ENCODE measurements at places on chromosomes 7 and 10.
A peak's percentile ranks its signal among the peaks of the same experiment; 100 is the strongest.

- DNase-seq, result no peak
These were observed 98.5 kb downstream of the HIP1 start for GRCh38 chr7:75640201-75640600.

GRCh38 chr10:113000876-113001598 lies 51.0 kb downstream of the TCF7L2 start:
- no peak for DNase-seq

- DNase-seq, result no peak
These were observed 67.2 kb downstream of the GRK5 start for GRCh38 chr10:119274519-119275045.

- DNase-seq, result no peak
These were observed 361.8 kb upstream of the MGMT start for GRCh38 chr10:129105266-129105665.

DNA sequence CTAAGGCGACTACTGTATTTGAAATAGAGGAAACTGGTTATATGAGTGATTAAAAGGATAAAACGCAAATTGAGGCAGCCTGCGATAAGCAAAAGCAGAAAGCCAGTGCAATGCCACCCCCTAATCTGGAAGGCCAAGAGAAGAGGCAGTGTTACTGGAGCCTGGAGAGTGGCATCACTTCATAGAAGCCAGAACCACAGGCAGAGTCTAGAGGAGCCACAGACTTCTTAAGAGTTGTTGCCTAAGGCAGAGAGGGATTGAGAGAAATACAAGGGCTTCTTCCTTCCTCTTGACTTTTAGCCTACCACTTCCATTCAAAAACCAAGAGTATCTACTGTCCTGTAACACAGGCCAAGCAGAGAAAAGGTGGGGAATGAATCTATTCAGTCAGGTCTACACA lies 94.9 kb upstream of the SKAP2 start:
- DNase-seq, result no peak

GRCh38 chr10:60643874-60644273 lies 134.4 kb upstream of the CDK1 start:
- no peak for DNase-seq

DNA sequence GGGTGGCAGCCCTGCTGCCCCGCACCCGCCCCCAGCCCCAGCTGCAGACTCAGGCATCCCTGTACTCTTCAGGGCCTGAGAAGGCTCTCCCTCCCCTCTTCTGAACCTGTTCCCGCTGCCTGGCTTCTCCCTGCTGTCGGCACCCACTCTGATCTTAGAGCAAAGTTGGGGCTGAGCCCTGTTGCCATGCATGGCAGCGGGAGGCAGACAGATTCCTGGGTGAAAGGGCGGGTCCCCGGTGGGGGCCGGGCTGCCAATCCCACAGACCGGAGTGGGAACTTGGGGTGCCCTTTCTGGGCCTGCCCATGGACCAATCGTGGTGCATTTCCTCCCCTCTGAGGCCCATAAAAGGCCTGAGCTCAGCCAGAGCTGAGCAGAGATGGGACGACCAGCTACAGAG lies 80.7 kb downstream of the SPDYE5 start:
- DNase-seq, result no peak

DNA sequence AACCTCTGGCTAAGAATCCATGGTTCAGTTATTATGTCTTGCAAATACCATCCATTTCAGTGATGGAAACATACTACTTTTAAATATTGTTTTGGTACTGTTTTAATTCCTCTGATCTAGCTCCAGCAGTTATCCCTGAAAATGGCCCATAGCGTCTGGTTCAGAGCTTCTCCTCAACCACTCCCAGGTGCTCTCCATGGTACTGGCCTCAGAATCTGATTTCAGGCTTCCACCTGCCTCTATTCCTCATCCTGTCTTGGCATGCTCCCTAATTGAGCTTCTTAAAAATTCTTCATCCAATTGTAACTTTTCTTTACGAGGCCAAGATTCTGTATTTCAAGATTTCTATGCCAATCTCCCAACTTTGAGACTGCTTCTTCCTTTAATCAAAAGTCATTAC lies 236.3 kb downstream of the HTR7 start:
- no peak for DNase-seq

DNA sequence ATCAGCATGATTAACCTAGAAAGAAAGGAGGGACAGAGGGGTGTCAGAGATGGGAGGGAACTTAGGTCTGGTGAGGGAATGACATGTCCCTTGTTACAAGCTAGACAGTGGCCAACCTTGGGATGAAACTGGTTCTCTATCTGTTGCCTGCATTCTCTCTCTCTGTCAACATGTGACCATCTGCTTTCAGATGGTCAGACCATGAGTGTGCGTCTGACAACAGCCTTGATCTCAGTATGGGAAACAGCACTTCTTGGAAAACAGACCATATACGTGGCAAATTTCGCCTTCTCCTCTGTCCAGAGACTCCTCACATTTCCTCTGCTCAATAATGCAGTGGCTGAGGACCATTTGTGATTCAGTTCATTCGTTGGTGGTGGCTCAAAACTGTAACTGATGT lies 845.9 kb downstream of the TYW1 start:
- DNase-seq, result no peak

- DNase-seq, result no peak
These were observed 57.3 kb upstream of the NRG3 start for GRCh38 chr10:81817596-81818170.

GRCh38 chr7:40986351-40986873 lies 716.5 kb downstream of the INHBA start:
- DNase-seq, result peak; percentile 97

DNA sequence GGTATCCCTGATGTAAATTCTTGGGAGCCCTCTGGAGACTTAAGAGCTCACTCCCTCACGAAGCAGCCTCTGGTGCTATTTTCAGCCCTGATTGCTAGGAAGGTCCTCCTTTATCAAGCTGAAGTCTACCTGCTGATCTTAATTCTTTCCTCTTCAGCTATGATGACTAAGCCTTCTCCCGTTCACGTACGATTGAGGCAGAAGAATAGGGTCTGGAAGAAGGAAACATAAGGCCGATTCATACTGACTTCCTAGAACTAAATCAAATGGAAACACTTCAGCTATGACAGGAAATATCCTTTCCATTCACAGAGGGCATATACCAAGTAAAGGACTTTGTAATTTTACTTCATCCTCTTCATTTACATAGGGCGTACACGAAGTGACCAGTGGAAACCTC lies 107.0 kb downstream of the CPXM2 start:
- DNase-seq, result no peak

DNA sequence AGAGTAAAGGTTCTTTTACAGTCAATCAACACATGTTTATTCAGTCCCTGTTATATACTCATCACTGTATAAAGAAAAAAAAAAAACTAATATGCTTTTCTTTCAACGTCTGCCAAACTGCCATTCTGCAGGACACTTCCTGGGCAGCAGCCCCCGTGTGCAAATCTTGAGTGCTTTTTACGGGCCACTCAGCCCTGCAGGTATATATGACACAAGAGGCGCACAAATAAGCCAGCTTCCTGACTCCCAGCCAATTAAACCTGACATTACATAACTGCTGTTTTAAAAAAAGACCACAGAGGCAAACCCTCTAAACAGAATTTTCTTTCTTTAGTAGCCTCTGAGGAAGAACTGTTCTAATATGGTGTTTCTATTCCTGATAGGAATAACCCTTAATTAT lies 263.0 kb upstream of the NEBL start:
- no peak for DNase-seq

DNA sequence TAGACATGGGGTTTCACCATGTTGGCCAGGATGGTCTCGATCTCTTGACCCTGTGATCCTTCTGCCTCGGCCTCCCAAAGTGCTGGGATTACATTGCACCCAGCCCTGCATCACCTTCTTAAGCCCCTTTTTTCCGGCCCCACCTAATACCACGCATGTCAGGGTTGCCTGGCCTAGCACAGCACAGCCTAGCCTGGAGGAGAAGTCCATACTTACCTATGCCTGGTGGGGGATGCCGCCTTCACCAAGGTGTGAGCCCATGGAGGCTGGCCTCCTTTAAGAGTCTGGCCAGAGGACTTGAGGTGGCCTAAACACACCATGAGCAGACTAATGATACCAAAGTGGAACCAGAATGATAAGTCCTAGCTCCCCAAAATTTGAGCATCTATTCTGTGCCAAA lies 22.0 kb upstream of the CUX1 start:
- no peak for DNase-seq

DNA sequence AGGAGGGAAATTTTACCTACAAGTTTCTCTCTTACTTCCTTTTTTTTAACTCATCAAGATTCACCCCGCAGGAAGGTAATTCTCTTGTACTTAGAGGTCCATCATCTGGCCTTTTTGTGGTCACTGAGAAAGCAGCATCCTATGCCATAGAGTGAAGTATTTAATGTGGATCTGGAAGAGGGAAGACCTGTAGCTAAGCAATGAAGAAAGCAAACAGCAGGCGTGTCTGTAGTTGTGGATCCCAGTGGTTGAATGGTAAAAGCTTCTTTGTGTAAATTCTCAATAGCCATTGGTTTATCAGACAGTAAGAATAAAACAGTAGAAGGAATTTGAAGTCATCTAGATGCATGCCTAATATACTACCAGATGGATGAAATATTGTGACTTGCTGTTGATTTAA lies 196.4 kb downstream of the ANKRD7 start:
- DNase-seq, result no peak

DNA sequence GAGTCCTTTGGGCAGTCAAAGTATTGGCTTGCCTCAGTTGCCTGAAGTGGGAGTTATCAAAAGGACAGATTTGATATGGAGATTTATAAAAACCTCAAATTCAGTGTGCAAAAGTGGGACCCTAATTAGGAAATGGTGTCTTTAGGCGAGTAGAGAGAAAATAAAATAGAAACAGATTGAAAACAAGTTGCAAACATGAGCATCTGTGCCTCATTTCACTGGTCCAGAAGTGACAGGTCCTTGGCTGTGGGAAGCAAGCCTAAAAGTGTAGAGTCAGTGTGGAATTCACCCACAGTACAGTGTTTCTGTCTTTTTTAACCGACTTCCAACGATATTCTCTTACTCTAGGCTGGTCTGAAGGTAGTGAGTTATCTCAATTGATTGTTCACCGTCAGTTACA lies 51.2 kb downstream of the ST8SIA6 start:
- DNase-seq, result no peak

DNA sequence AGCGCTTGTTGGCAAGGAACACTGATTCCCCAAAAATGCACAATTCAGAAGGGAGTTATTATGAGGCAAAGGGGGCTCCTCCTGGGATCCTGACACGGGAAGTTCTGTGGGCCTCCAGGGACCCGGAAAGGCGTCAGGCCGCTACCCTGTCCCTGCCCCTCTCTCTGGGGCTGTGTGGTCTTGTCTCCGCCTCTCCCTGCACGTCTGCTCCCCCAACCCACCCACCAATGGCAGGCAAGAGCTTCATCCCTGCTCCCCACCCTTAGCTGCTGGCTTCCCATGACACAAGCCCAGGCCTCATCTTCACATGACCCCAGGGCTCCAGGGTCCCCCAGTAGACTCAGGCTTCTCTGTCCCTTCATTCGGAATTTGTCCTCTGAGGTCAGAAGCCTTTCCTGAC lies 31.0 kb upstream of the ADRB1 start:
- no peak for DNase-seq

- no peak for DNase-seq
These were observed 907.8 kb downstream of the GATA3 start for GRCh38 chr10:8962249-8962648.

- no peak for DNase-seq
These were observed 17.6 kb upstream of the IMPDH1 start for GRCh38 chr7:128427289-128427891.

- DNase-seq, result peak; percentile 96
These were observed 184.0 kb upstream of the INHBA start for GRCh38 chr7:41886901-41887311.

- no peak for DNase-seq
These were observed 47.4 kb upstream of the EZH2 start for GRCh38 chr7:148931470-148931869.

DNA sequence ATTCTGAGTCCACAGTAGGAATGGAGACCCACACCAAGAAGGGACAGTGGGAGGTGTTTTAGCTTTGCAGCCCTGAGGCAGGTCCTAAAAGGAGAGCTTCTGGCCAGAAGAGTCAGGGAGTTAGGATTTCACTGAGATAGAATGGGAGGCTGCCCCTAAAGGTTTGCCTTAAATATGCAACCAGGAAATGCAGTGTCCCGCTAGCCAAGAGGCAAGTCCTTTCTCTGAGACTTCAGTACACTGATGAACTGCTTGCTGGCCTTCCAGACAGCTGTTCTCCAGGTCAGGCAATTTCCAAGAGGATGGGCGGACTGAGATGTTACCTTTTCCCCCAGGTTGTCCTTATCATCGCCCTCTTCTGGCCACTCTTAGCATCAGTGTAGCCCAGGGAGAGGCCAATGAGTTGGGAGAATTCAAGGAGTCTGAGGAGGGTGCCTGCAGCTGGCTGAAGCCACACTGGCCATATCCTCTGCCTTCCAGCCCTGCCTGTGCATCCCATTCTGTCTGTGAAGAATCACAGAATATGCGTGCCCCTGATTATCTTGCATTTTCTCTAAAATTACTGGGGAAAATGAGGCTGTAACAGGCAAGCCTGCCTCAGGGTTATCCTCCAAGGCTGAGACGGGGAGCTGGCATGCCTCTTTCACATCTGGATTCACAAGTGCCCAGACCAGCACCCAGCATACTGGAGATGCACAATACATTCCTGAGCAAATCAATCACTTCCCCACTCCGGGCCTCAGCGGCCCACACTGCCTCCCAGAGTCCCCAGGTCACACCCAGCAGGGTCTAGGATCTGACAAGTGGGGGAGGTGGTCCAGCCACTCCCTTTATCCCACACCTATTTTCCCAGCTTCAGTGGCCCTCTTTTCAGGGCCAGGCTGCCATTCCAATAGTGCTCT lies 2.4 kb downstream of the TLL2 start:
- no peak for DNase-seq

DNA sequence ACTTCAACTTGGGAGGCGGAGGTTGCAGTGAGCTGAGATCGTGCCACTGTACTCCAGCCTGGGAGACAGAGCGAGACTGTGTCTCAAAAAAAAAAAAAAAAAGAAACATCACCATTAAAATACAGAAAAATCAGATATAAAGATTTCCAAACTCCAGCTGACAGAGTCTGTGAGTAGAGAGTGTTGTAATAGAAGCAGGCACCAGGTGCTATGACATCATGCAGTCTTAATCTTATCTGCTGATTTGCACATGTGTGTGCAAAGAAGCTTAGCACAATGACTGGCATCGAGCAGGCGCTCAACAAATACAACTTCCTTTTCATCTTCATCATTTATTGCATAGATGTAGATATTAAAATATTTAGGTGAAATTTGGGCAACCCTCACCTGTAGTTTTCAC lies 92.2 kb downstream of the PRKCQ start:
- no peak for DNase-seq

DNA sequence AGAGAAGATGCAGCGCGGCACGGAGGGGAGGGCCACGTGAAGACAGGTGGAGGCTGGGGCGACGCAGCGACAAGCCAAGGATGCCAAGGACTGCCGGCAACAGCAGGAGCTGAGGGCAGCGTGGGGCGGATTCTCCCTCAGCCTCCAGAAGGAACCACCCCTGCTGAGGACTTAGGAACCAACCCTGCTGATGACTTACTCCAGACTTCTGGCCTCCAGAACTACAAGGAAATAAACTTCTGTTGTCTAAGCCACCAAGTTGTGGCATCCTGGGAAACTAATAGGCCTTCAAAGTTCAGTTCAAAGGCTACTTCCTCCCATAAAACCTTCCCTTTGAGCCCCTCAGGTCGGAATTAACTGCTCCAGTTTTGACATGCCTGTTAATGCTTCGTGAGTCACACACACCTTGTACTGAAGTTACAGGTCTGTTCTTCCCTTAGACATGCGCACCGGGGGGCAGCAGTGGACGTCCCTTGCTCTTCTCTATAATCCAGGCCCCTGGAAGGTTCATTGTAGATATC lies 88.4 kb upstream of the RHEB start:
- no peak for DNase-seq

- DNase-seq, result no peak
These were observed 182.4 kb downstream of the PLXNA4 start for GRCh38 chr7:132393789-132394261.

Measured in AG04449 (cell line).